ENCODE measurements at places on chromosomes 7 and 10.

GRCh38 chr10:4983615-4984216 lies 19.9 kb downstream of the AKR1C2 start:
- DNase-seq = no peak

GRCh38 chr7:98963305-98963704 lies 85.0 kb downstream of the TRRAP start:
- DNase-seq = no peak

DNA sequence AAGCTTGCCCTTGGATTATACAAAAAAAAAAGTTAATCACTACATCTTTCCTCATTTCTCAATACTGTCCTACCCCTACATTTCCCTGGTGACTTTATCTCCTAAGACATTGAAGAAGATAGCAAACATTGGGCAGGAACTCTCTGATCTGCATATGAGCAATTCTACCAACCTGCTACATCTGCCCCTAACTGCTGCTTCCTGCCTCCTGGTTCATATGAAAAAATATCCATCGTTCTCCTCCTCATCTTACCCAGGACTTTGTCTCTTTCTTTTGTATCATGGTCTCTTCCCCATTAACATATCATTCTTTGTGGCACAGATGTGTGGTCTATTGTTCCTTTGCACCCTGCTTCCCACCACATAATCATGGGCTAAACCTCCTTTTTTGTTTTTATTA lies 139.7 kb upstream of the PCGF5 start:
- DNase-seq = no peak

- DNase-seq = no peak
Measured at GRCh38 chr10:80614576-80615416, 77.1 kb downstream of the SH2D4B start.

GRCh38 chr7:75900617-75901315 lies 14.2 kb upstream of the POR start:
- DNase-seq = no peak

DNA sequence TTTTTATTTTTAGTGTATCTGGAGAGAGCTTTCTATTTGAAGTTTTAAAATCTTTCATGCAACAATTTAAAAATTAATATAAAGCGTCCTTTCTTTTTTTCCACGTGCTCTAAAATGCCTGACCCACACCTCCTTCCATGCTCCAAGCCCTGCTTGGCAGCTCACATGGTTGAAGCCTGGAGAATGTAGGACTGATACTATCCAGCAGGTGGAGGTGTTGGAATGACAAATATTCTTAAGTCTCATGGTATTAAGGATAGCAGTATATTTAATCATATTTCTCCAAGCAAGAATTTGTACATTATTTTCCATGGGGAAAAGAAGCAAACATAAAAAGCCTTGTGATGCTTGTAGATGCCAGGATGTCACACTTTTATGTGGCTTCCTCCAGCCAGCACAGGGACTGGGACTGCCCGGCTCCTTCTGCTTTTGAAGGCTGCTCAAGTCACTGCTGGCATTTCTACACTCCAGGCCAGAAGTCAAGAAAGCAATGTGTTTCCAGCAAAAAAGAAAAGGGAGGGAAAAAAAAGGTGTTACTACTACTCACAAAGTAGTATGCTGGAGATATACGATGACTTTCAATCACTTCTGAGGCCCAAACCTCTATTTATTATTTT lies 49.7 kb downstream of the BZW2 start:
- peak; percentile 73 for DNase-seq

DNA sequence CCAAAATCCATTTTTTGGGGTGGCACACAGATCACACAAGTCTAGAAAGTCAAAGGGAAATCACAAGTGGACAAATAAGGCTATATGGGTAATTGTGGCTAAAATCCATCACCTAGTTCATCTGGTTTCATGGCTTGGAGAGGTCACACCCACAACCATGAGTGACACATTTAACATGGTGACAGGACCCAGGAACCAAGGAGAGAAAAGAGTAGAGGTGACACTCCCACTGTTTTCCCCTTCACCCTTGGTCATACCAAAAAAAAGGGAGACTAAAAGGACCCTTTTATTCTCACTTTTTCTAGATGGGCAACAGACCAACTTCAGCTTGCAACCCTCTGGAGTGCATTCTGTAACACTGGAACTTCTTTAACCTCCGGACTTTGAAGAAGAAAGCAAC lies 46.2 kb upstream of the ZNF107 start:
- DNase-seq = no peak

DNA sequence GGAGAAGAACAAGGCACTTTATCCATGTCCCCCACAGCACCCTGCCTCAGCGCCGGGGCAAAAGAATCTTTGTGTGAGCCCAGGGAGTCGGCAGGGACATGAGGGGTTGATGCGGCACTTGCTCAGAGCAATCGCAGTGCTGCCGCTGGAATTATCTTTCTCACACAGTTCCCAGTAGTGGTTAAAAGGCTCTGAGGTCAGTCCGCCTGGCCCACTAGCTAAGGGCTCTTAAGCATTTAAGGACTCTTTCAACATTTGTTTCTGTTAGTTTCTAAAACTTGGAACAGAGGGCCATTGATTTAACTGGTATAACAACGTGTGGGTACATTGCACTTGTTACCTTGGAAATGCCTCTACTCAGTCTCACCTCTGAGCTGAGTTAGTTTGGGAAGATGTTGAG lies 208.0 kb upstream of the C7orf33 start:
- DNase-seq = no peak

GRCh38 chr10:33455029-33455428 lies 120.6 kb upstream of the NRP1 start:
- DNase-seq = no peak

DNA sequence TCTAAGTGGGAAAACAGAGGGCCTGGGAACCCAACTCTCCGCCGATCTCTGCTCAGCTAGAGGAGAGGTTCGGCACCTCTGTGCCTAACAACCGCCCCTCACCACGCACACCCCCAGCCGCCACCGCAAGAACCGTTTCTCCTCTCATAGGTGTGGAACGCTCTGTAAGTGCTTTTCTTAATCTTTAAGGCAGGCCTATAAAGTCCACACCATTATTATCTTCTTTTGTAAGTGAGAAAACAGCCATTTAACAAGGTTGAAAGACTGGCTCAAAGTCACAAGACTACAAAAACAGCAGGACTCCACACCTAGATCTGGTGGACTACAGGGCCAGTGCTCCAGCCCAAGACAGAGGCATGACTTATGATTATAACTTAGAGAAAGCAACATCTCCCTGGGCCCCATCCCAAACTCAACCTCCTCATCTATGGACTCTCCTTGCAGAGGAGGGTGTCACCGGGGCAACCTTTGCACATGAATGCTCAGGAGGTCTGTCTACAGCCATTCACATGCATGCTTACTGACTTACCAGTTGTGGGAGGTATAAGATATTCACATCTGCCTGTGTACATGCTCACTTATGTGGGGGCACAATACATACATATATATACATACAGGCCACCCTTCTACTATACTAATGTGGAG lies 7.9 kb upstream of the NKX2-3 start:
- DNase-seq = no peak

GRCh38 chr7:74092964-74093471 lies 9.4 kb downstream of the LIMK1 start:
- DNase-seq = peak; percentile 37

GRCh38 chr7:30503274-30504212 lies 1.1 kb downstream of the GGCT start:
- peak; percentile 6 for DNase-seq

DNA sequence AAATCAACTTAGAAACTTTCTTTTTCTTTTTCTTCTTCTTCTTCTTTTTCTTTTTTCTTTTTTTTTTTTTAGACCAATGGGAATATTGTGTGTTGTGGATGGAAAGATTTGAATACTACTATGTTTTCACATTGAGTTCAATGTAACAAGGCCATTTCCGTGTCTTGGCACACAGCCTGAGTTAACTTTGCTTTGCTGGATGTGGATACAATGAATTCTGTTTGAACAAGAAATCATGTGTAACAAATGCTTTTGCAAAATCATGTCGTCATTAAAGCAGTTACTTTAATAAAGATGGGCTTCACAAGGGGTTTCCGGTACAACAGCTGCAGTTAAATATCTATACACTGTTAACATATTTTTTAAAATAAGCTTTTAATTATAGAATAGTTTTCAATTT lies 13.5 kb upstream of the ENTPD1 start:
- DNase-seq = no peak

DNA sequence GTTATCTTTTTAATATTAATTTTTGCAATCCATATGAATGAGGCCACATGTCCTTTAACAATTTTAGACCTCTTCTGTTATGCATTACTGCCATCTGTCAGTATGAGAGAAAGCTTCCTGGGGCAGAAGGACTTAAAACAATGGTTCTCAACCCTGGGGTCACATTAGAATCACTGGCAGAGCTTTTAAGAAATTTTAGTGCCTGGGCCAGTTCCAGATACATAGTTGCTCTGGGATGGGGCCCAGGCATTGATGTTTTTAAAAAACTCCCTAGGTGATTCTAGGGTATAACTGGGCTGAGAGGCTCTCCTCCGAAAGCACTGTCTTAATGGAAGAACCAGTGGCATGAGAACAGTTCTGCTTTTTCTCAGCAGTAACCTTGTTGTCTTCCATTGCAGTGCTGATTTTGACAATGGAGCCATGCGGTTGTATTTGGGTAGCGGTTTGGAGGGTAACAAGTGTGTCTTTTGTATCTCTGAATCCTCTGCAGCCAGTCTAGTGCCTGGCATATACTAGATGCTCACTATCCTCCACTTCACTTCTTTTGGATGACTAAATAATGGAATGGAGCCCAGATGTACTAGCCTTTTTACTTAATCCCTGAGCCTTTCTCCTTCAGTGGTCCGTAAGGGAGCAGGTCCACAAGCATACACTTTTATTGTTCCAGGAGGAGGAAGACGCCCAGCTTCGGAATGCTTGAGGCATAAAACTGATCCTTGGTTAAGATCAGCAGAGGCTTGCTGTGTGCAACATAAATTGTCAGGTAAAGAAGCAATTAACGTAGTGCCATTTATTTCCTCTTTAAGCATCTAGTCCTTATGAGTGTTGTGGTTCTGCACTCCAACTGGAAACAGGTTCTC lies 227.1 kb downstream of the AUTS2 start:
- DNase-seq = no peak

DNA sequence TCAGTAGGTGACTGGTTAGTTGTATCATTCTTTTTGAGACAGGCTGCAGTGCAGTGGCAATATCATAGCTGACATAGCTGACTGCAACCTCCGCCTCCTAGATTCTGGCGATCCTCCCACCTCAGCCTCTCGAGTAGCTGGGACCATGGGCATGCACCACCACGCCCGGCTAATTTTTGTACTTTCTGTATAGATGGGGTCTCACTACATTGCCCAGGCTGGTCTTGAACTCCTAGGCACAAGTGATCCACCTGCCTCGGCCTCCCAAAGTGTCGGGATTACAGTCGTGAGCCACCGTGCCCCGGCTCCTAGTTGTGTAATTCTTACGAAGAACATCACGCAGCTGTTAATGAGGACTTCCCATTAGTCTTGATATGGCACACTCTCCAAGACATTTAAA lies 123.4 kb upstream of the VKORC1L1 start:
- DNase-seq = no peak

DNA sequence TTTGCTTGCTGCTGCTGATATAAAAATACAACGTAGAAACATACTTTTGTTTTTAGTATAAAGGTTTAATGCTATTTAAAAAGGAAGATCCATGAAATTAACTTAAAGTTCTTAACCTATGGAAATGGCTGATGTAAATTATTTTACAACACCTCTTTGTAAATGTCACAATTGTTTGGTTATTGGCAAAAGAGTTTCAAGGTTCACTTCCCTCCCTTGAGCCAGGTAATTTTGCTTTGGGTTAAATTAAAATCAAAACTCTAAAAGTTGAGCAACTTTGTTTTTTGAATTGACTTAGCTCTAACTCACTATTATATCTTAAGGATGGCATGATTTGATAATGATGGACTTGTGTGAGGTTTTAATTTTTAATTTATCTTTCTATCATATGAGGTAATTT lies 39.2 kb upstream of the CYP2C18 start:
- DNase-seq = no peak
